ENCODE measurements at places on chromosomes 5 and 9.

GRCh38 chr5:180670586-180671359 lies 21.4 kb upstream of the FLT4 start:
- DNase-seq = peak; percentile 78

DNA sequence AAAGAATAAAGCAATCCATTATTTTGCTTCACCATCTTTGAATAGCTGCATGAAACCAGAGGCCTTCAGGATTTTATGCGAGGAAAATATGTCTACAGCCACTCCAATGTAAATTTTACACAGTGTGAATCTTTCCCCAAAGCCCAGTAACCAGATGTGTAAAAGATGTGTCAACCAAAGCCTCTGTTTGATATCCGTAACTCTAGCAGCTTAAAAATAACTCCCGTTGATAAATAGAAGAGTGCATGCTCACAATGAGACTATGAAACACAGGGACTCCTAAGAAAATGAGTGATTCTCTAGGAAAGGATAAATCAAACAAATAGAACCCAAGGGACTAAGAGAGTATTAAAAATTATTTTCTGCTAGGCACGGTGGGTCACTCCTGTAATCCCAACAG lies 60.0 kb upstream of the NPR3 start:
- no peak for DNase-seq

DNA sequence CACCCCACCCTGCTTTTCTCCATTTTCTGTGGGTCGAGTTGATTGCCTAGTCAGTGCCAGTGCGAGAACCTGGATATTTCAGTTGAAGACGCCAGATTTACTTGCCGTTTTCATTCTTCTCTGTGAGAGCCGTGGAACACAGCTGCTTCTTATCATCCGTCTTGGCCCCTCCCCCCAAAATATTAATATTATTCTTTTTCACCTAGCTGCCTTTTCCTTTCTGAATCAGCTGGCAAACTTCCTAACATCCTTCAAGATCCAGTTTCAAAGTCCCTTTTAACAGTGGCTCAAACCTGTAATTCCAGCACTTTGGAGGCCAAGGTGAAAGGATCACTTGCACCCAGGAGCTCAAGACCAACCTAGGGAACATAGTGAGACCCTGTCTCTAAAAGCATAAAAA lies 117.1 kb upstream of the RASA1 start:
- DNase-seq = no peak

GRCh38 chr9:14218253-14218652 lies 95.7 kb downstream of the NFIB start:
- no peak for DNase-seq

DNA sequence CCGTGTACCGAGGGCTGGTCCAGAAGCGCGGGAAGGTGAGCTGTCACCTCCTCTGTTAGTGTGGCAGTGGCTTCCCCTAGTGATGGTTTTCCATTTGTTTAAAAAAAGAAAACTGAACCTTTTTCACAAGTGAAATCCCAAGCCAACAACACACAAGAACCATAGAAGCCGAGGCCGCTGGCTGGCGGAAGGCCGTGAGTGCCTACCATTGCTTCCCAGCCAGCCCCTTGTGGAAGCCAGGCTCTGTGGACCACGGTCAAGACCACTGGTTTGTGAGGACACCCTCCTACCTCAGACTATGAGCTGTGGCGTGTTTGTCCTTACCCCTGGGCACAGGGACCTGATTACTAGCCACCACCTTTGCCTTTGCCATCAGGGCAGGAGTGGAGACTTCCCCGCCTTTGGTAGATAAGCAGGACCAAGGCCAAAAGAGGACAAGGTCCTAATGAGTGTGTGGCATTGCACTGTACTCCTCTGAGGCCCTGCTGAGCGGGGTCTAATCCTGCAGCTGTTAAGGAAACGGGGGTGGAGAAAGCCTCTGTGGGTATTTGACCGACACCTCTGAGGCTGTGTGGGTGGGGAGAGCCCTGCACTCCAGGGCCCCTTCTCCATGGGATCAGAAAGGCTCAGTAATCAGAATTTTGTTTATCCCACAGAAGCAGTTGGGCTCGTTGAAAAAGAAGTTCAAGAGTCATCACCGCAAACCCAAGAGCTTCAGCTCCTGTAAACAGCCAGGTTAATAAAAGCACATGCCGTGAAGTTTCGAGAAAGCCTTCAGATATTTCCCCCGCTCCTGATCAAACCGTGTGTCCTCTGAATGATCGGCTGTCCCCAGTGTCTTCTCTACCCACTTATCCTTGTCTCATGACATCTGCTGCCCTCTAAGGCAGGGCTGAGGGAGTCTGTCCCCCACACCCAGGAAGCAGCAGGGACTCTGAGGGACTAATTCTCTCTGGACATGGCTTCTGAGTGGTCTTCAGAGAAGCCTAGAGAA lies 4.3 kb downstream of the SURF2 start:
- no peak for DNase-seq

- DNase-seq = no peak
Measured at GRCh38 chr9:459491-460444, 245.1 kb downstream of the DOCK8 start.

- peak; percentile 94 for DNase-seq
Measured at GRCh38 chr9:127903557-127904475, 4.4 kb upstream of the ST6GALNAC6 start.
